IMR-90 (cell line): ENCODE measurements at places on chromosomes 3 and 15. TPM values are rescaled to one million over a fixed set of nuclear protein-coding genes. Genes with fewer than 3 reads are reported as not detected.

The CCDC80 gene
- total RNA-seq: 387 and 406 TPM in 2 replicates

The VIPR1 gene
- total RNA-seq: not detected in 2 replicates

The BTLA gene
- not detected in 2 replicates for total RNA-seq

- DNase-seq: no peak
These were observed 123.2 kb upstream of the CGNL1 start for GRCh38 chr15:57253082-57253481.

DNA sequence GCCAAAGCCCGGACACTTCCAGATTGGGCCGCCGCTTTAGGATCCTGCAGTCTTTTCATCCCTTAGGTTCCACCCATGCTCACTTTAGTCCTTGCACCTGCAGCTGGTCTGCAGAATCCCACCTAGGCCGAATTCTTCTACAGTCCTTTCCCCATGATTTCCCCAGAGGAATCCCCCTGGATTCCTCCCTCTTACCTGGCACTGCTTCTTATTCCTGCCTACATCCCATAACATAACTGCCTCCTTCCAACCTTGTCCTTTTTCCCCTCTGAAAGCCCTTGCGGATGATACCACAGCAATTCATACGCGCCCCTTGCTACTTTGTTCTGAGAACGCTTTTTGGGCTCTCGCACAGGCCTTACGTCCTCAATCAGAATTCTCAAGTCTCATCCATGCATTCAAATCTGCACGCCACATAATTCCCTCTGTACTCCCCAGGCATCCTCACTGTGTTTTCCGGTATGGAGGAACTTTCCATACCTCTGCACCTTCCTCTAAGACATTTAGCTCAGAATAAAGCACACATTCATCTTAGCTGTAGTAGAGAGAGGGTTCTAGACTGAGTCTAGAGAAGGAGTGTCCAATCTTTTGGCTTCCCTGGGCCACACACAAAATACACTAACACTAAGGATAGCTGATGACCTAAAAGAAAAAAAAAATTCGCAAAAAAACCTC, 619 bp downstream of the EIF2AK4 start:
- no peak for DNase-seq

DNA sequence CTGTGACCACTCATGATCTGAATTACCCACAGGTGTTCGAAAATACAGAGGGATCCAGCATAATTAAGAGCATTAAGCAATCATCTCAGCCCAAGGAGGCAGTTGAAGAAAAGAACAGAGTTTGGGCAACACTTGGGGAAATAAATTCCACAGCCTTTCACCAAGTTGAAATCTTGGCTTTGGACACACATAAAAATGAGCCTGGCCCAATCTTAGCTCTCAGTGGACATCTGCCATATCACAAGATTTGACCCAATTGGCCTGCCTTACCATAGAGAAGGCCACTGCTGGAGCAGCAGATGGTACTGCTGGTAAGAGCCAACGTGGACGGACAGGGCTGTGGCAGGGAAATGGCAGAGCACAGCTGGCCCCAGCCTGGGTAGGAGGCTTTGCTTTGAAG, 13.0 kb downstream of the FOXP1 start:
- DNase-seq: no peak

DNA sequence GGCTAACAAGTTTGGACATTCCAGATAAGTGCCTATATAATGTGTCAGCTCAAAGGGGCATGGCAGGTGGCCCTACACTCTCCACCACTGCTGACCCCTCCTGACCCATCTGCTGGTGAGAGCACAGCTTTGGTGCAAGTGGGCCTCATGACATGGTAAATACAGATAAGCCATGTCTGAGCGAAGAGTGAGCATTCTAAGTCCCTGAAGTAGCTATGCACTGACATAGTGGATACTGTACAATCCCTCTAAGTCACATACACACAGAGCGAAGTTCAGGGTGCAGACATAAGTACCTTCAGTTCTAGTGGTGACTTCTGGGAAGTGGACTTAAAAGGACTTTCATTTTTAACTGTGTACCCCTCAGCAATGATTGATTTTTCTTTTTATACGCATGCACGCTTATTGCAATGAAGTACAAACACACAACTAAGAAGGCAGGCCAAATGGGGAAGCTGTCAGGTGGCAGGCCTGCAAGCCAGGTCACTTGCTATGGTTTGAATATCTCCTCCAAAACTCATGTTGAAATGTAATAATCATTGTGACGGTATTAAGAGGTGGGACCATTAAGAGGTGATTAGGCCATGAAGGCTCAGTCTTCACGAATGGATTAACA, 41.5 kb downstream of the TBC1D2B start:
- no peak for DNase-seq
